Kasumi-1 (cell line): ENCODE measurements at places on chromosomes 5 and 9.

GRCh38 chr9:131739133-131739958, 530 bp downstream of the RAPGEF1 start:
- peak; percentile 15 for DNase-seq

DNA sequence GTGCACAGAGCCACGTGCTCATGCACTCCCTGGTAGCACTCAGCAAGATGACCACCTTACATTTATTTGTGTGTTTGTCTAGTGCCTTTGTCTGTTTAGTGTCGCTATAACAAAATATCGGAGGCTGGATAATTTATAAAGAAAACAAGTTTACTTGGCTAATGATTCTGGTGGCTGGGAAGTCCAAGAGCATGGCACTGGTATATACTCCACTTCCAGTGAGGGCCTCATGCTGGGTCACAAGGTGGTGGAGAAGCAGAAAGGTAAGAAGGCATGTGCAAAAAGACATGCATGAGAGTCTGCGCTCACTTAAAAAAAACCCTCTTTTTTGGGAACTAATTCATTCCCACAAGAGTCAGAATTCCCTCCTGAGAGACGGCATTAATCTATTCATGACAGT, 52.5 kb upstream of the BOD1 start:
- no peak for DNase-seq

DNA sequence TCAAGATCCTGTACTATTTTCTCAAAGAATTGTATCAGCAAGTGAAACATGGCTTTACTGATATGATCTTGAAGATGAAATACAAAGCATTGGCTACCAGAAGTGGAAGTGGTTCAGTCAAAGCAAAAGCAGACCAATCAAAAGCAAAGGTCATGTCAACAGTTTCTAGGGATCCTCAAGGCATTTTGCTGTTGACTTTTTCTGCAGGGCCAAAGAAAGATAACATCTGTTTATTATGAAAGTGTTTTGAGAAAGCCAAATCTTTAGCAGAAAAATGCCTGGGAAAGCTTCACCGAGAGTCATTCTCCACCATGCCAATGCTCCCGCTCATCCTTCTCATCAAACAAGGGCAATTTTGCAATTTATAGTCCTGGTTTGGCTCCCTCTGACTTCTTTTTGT, 90.3 kb upstream of the ACO1 start:
- no peak for DNase-seq

GRCh38 chr9:570187-570586, 271.3 kb upstream of the DMRT1 start:
- no peak for DNase-seq

DNA sequence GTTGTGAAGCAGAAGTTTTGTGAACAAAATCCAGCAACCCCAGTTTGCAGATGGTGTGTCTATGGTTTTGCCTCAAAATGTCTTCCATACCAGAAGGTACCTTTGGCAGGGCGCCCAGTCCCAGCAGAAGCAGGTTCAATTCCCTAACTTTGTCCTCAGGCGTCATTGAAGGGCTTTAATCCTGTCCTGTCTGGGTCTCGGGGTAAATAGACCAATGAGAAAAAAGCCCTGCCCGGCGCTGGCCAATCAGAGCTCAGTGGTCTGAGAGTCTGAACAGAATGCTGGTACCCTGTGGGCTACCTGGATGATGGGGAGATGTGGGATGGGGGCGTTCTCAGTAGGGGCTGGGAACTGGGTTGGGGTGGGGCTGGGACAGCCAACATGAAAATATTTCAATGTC, 6.2 kb upstream of the ST6GALNAC4 start:
- no peak for DNase-seq

- DNase-seq, result peak; percentile 61
Measured at GRCh38 chr9:96061293-96061987, 185.9 kb downstream of the ERCC6L2 start.

DNA sequence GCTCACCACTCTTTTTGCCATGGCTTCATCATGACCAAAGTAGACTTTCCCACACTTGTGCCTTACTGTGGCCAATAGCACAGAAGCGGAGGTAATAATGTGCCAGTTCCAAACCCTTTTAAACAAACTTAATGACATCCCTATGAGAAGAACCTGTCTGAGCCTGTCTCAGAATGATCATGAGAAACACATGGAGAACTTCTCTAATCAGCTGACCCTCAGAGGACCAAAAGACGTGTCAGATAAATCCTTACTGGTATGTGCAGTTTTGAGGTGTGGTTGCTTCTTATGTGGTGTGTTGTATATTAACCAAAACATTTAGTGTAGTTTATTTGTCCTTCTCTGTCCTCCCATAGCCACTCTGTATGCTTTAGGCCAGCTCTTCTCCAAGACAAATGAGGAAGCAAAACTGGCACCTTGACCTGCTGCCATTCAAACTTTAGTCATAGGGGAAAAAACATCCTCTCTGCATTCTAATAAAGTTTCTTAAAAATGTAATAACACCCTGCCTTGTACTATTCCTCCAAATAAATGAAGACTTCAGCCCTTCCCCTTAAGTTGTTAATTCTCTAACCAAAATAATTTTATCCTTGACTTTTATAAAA, 168.9 kb downstream of the MUSK start:
- no peak for DNase-seq
